ENCODE measurements at places on chromosomes 16 and 17.

DNA sequence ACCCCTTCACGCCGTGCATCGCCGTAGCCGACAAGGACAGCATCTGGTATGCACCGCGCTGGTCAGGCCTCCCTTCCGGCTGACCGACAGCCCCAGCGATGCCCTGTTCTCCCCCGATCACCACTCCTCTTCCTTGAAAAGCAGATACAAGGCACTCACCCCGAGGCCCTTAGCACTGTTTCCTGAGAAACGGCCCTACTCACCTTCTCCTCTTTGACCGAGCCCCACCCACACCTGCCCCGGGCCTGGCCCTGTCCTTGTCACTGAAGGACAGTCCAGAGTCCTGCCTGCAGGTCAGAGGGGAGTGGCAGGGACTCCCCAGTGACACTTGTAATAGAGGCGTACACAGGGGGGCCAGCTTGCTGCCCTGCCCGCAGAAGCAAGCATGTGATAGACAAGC lies 45.9 kb upstream of the CHMP6 start:
- no peak for ATAC-seq

DNA sequence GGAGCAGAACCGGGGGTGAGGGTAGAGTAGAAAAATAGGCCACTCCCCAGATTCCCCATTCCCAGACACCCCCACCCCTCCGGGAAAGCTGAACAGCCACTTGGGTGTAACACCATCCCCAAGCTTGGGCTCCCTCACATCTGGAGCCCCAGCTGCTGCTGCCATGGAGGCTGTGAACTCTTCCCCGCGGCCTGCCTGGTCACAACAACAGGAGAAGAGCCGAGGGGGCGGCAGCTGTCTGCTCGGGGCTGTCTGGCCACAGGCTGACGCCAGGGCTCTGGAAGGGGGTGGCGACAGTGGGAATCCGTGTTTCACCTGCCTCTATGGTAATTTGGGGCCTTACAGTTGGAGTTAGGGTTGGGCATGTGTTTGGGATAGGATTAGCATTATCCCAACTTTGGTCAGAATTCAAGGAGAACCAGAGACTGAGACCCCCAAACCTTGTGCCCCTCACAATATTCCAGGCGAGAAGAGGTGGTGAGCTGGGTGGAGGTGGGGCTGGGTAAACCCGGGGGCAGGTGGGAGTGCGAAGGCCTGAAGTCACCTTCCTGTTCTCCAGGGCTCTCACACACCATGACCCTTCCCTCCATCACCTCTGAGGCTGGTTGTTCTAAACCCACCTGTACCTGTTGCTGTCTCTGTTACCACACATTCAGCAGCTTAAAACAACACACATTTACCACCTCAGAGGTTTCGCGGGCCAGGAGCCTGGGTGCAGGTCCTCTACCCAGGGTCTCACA lies 29.7 kb upstream of the NXPH3 start:
- ATAC-seq = no peak

DNA sequence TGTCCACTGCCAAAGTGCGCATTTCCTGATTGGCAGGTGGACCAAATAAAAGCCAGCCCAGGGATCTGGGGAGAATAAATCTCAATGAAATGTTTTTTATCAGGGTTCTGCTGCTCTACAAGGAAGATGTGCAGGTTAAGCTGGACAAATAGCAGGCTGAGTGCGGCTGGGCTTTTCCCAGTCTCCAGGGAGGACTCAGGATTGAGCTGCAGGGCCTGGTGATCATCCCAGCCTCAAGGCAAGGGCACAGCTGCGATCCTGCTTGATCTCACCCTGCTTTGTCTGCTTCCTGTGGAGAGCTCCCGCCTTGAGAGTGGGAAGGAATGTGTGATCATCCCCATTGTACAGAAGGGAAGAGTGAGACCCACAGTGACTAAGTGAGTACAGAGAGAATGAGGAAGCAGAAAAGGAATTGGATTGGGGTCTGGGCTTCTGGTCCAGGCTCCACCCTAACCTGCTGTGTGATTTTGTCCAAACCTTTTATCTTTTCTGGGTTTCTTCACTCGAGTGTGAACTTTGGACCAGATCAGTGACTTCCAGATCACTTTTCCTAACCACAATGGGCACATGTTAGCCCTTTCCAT lies 75.3 kb upstream of the CRHR1 start:
- ATAC-seq = no peak

GRCh38 chr17:35780950-35781349 lies 14.5 kb downstream of the MMP28 start:
- no peak for ATAC-seq

DNA sequence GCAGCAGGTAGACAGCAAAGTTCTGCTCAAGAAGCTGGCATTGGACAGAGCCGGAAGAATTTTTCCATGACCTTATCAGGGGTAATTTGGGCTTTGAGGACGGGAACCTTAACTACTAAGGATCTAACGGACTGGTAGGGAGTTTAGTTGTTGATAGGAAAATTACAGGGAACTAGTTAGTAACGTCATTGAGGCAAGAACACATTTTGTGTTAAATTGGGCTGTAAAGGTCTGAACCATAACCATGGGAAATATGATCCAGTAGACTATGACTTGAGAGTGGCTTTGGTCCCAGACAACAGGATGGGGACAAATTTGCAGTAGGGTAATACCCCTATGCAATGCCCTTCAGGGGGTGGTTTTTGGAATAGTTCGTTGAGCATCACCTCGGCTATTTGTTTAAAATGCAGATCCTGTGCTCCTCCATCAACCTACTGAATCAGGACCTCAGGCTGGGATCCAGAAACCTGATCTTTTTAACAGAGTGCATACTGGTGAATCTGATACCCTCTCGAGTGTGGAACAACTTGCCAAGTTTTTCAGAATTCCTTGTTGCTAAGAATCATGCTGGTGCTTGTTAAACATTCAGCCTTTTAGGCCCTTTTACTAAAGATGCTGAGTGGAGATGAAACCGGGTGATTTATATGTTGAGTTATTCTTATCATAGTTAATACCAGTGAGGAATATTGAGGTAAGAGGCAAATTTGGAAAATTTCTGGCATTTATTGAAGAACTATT lies 255.1 kb downstream of the MAP2K6 start:
- peak; percentile 90 for ATAC-seq

GRCh38 chr16:82653550-82654511 lies 27.1 kb downstream of the CDH13 start:
- ATAC-seq = peak; percentile 93

DNA sequence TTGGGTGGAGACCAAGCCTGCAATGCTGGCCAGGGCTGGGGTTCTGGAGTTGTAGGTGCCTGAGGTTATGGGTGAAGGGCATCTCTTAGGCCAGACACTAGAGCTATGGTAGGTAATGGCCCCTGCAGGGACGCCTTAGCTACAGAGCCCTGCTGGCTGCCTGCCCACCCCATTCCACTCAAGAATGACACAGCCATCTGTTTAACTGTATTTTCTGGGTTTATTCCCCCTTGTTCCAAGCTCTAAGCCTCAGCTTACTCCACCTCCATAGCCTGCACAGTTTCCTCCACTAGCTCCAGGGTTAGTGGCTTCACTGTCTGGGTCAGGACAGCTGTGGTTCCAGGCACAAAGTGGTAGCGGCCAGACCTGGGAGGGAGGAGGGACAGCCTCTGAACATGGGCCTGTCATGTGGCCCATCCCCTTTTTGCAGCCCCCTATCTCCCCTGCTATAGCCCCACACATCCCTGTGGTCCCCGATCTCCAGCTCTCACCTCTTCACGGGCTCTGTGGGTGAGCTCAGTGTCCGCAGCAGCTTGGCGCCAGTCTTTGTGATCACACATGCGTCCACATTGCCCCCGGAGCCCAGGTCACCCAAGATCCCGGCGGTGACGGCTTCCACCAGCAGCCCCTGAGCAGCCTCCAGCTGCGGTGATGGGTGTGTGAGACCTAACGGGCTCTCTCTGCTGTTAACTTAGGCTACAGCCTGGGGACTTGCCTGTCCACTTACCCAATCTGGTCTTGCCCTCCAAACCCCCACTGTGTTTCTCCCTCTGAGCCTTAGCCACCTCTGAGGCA lies 2.1 kb downstream of the PSMB10 start:
- ATAC-seq = peak; percentile 11

- ATAC-seq = peak; percentile 58
Measured at GRCh38 chr16:48499923-48500381, 110.0 kb downstream of the N4BP1 start.

DNA sequence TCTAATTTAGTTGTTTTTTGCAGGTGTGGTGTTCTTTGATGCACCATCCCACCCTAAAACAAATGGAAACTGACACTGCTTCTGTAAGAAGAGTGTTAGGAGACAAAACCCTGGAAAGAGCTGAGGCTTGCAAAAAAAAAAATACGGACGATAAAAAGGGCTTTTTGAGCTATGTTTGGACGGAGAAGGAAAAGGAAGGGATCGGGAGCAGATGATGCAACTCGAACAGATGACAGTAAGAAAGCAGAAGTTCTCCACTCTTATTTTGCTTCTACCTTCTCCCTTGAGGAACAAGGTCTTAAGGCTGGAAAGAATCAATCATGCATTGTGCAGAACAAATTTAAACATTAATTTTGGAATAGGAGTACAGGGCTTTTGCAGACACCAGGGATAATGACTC lies 136.7 kb downstream of the MAF start:
- no peak for ATAC-seq

GRCh38 chr16:88853325-88853941 lies 3.3 kb downstream of the GALNS start:
- no peak for ATAC-seq

DNA sequence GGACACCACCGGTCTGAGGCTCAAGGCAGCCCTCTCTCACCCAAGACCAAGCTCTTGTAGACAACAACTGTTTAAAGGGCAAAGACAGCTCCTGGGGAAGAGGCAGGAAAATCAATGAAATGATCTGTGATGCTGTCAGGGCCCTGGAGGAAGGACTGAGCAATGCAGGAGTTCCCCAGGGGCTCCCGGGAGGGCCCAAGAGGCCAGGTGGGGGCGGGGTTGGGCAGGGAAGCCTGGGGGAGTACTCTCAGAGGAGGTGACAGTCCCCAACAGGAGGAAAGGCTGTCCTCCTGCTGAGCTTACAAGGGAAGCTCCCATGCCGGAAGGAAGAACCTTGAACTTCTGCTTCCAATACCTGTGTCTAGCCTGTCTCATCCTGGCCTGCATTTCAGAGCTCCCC lies 8.3 kb upstream of the NOS2 start:
- ATAC-seq = no peak

- ATAC-seq = no peak
Measured at GRCh38 chr16:12097523-12098428, 121.2 kb downstream of the SNX29 start.
